ENCODE measurements at places on chromosomes 13 and 19. TPM values are rescaled to one million over a fixed set of nuclear protein-coding genes. Genes with fewer than 3 reads are reported as not detected.

SIGLEC9 gene
- polyA plus RNA-seq, result 0.28 TPM

GRWD1 gene
- 18.1 TPM for polyA plus RNA-seq

CRX gene
- polyA plus RNA-seq, result not detected

SRRM5 gene
- polyA plus RNA-seq, result 0.71 TPM

ZNF419 gene
- polyA plus RNA-seq, result 3.6 TPM

LRRC8E gene
- 4.7 TPM for polyA plus RNA-seq

All from esophagus (tissue), 2 donors.